ENCODE measurements at places on chromosomes 5 and 9.

DNA sequence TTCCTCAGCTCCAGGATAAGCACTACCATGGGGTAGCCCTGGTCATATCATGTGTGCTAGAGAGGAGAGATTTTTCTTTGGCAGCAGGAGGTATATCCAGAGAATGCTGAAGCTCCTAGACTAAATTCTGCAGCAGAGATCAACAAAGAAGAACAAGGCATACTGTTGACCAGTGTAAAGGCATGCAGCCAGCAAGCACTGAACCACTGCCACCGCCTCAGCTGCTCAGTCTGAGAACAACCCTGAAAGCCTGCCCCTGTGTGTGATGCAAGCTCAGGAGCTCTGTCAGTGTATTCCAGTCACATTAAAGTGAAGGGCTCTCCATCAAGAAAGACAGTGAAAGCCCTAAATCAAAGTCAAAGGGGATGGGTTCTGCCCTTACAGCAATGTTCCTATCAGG, 439.5 kb upstream of the CD180 start:
- DNase-seq, result no peak

DNA sequence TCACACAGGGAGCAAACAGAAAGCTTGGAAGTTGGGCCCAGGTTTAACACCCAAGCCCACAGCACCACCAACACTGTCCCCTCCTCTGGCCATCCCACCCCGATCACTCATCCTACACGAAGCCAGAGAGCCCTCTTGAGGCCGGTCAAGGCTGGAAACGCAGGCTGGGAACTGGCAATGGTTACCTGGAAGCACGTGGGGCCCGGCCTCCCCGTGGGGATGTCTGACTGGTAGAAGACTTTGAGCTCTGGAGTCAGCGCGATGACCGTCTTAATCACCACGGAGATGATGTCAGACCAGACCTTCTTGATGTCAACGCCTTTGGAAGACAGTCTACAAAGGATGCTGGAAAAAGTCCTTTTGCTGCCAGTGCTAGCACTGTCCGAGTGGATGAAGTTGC, 104.1 kb downstream of the TTLL11 start:
- no peak for DNase-seq

DNA sequence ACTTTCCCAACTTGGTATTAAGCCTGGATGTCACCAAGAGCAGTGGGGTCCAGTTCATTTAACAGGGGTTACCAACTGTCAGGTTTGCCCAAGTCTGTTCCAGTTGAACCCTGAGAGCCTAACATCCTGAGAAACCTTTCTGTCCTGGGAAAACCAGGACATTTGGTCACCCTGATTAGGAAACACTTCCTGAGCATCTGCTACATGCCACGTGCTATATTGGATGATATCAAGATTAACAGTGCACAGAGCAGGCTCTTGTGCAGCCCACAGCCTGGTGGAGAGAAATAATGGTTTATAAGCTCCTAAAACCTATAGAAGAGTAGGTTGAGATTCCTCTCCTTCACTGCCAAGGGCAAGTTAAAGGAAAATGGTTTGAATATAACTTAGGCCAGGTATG, 102.9 kb upstream of the RAD23B start:
- DNase-seq, result no peak

DNA sequence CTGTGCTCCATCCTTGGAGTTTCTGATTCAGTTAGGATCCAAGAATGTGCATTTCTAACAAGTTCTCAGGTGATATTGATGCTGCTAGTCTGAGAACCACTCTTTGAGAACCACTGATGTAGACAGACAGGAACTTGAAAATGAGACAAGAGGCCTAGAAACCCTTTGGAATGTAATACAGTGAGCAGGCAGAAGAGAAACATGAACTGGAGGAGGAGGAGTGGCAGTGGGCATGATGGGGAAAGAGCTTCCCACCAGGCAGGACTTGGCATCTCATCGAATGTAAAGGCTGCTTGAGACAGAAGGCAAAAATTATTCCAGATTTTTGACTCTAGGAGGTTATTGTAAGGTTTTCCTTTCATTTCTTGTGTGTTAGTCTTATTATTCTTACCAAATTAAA, 295.8 kb upstream of the SGCD start:
- DNase-seq, result no peak

- DNase-seq, result no peak
Measured at GRCh38 chr5:92374859-92375258, 991.7 kb upstream of the ARRDC3 start.

- DNase-seq, result no peak
Measured at GRCh38 chr9:102209176-102209575, 470.7 kb upstream of the GRIN3A start.

DNA sequence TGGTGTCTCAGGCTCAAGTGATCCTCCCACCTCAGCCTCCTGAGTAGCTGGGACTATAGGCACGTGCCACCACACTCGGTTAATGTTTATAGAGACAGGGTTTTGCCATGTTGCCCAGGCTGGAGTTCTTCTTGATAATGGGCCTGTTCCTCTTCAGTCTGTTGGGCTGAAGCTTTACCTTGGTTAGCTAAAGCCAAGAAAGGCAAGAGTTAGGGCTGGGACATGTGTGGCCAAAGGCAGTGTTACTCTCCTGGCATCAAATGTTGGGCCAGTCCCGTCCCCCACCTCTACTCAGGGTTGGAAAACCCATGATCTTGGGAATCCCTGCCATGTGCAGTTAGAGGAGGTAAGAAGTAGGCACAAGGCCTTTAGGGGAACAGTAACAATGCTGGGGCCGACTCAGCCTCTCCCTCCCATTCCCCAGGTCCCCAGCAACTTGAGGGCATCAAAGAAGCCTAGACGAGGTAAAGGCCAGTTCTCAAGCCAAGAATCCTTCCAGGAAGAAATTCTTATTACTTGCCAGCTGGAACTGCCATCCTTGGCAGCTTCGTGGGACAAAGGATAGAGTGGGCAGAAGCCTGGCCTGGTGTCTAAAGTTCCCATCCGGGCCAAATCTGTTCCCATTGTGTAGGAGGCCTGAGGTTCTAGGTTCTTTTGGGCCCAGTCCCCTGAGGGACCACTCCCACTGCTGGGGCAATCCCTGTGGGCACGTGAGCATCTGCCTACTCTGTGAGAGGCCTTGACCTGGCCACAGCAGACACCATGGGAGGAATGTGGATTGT, 4.5 kb downstream of the EGR1 start:
- no peak for DNase-seq

GRCh38 chr5:14576206-14576605, 5.4 kb upstream of the OTULINL start:
- no peak for DNase-seq

- no peak for DNase-seq
Measured at GRCh38 chr5:128974567-128974966, 9.3 kb downstream of the SLC27A6 start.
